ENCODE measurements at places on chromosomes 5 and 9.

DNA sequence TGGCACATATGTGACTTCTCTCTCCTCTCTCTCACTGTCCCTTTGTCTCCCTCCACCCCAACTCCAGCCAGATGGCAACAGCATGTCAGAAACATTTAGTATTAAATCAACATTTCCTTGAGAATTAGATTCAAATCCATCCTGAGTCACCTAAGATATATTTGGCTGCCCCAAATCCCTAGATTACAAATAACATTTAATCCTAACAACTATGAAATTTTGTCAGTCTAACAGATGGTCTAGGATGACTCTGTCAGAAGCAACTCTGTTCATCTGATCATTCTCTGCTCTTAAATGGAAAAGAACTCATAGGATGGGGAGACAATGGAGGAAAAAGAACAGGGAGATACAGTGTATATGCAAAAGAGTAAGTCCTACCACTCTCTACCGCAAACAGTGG lies 201.2 kb downstream of the TSSK1B start:
- DNase-seq: no peak

- DNase-seq: no peak
Observed at GRCh38 chr5:6686915-6687409, 26.3 kb upstream of the TENT4A start.

DNA sequence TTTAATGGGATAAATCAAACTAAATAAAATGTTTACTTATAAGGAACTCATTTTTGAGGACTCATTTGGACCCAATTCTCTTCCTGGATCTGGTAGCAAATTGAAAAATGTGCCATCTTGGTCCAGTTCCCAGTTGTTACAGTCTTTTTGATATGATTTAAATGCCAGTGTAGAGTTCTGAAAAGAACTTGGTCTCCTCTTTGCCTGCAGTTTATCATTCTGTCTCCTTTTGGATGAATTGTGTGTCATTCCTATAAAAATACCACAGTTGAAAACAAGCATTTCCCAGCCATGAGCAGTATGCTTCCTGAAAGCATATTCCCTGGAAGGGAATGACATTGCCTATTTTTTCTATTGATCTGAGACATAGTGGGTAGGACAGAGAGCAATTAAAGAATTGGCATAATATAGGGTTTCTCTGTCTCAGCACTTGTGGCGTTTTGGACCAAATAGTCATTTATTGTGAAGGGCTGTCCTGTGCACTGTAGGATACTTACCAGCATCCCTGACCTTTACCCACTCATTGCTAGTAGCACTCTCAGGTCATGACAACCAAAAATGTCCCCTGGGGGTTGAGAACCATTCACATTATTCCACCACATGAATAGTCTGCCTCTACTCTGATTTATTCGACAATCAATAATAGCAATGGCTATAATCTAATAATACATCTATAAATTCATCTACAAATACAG lies 181.8 kb downstream of the NXNL2 start:
- no peak for DNase-seq

DNA sequence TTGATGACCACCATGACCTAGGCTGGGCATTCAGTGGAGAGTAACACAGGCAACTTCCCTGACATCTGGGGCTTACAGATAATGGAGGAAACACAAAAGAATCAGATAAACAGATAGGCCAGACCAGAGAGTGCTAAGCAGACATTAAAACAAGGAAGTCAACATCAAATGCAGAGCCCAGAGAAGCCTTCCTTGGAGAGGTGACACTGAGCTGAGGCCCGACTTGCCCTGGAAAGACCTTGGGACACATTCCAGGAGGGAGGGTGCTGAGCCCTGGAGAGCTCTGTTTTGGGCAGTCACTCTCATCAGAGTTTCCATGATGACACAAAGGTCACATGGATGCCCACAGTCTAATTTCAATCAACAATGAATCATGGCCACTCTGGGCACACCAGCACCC lies 31.9 kb upstream of the C5orf58 start:
- DNase-seq: no peak

GRCh38 chr9:88387036-88387551 lies 1.1 kb upstream of the SPIN1 start:
- DNase-seq: peak; percentile 49

GRCh38 chr9:114938687-114939575 lies 8.5 kb upstream of the TNFSF8 start:
- no peak for DNase-seq

DNA sequence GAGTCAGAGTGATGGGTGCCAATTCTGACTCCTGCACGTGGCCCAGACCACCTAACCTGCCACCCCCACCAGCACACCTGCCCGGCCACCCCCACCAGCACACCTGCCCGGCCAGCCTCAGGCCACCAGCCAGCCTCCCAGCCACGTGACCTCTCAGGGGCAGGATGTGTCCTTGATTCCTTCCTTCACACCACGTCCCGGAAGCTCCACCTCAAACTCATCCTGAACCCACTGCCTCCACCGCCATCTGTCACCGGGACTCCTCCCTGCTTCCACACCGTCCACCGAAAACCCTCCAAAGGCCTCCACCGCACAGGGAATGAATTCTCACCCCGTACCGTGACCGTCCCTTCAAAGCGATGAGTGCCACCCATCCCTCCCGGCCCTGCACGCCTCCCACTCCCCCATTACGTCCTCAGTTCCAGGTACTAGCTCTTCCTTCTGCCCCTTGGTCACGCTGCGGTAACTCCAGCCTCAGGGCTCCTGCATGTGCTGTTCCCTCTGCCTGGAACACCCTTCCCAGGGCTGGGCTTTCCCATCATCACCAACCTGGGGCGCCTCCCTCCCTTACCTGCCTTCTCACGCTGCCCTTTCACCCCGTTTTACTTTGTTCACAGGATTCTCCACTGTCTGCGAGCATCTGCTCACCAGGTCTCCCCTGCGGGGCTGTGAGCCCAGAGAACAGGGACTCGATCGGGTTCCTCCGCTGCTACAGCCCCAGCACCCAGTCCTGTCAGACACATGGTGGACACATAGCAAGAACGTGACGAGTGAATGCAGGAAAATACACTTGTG lies 82.9 kb downstream of the ADAMTS2 start:
- DNase-seq: no peak

- DNase-seq: no peak
Observed at GRCh38 chr9:38526591-38526990, 93.8 kb downstream of the ANKRD18A start.

DNA sequence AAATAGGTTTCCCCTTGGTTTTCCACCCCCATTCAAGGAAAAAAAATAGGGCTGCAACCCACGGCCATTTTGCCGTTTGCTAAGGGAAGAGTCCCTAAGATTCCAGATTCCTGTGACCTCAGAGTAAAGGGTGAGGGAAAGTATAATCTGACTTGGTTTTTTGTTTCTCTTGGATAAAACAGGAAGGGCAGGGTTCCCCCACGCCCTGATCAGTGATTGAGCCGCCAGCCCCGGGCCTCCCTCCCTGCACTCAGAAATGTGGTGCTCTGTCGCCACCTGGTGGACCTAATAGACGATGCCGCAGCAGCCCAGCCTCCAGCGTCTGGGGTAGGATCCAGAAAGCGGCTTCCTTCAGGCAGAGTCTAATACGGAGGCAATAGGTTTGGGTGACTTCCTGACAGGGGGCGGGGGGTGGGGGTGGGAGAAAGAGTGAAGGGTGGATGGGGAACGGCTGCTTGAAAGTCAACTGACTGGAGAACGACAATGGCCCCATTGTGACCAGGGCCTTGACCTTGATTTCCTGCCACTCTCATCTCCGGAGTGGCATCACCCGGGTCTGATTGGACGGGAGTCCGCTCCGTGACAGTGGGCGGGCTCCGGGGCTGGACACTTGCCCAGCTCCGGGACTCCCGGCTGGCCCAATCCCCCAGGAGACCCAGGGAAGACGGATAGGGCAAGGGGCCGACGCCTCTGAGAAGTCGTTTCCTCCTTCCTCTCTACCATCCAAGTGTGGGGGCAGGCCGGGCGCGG lies 17.8 kb upstream of the CYSTM1 start:
- DNase-seq: peak; percentile 94

DNA sequence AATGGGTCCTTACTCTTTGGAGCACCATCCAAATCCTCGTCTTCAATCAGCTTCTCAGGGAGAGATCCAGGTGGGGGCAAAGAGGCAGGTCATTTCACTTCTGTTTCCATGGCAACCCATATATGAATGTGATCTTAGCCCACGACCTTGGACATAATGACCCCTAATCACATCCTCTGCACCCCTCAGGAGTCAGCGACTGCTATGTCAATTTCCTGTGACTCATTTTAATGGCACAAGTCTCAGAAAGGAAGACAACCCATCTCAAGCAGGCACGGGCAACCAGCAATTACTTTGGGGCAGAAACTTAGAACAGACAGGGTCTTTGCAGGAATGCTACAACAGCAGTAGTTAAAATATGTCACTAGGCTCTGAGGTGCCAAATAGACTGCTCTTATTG lies 591.2 kb downstream of the TLR4 start:
- no peak for DNase-seq

GRCh38 chr5:154791535-154791934 lies 36.4 kb downstream of the LARP1 start:
- DNase-seq: no peak

- DNase-seq: no peak
Observed at GRCh38 chr9:37752642-37753488, 740 bp upstream of the TRMT10B start.

DNA sequence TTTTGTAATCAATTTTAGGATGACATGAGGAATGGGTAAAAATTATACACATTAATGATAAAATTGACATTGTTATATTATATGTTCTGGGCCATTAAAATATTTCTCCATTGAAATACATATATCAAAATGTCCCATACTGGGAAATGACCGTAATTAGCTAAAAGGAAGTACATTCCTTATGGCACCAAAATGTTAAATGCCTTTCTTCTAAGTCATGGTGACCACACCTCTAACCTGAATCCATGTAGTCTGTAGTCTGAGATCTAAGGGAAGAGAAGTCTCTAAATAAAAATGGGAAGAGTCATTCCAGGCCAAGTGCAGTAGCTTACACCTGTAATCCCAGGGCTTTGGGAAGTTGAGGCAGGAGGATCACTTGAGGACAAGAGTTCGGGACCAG lies 10.0 kb upstream of the GDA start:
- no peak for DNase-seq

DNA sequence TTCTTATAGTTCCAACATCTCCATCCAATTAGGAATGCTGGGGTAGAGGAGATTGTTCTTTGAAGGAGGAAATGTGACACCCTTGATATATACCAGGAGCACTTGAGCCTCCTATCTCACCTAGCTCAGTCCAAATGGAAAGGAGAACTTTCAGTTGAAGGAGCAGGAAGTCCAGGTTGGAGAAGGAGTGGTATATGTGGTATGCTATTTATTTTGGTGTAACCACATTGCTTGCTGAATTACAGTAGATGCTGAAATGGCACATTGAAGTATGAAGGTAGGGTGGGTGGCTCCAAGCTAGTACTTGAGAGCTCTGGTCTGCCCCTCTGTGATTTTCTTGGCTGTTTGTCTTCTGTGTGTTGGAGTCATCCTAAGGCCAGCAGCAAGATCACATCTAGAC lies 6.1 kb downstream of the CSNK1G3 start:
- no peak for DNase-seq

DNA sequence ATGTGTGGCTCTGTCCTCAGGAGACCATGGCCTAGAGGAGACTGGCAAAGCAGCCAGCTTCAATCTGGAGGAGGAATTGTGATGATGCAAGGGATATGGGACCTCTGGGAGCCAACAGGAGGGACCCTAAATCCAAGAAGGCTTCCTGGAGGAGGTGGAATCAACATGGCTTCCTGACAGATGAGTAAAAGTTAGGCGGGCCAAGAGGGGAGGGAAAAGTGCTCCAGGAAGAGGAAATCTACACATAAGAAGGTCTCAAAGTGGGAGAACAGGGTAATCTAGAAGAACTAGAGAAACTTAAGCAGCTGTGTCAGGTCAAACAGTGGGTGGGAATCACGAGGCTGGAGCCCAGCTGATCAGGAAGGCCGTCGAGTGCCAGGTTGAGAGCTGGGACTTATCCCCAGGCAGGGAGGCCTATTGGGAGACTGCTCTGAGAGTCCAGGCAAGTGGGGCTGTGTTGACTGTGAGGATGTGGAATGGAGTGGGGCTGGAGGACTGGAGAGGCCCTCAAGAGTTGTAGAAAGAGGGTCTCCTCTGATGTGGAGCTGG lies 119.1 kb downstream of the C9orf50 start:
- DNase-seq: no peak

- no peak for DNase-seq
Observed at GRCh38 chr9:116002624-116003023, 151.0 kb upstream of the PAPPA start.

- no peak for DNase-seq
Observed at GRCh38 chr5:98785244-98785643, 11.8 kb downstream of the RGMB start.

GRCh38 chr9:33166231-33167083 lies 679 bp downstream of the B4GALT1 start:
- peak; percentile 57 for DNase-seq

GRCh38 chr5:10233505-10233904 lies 16.2 kb downstream of the ATPSCKMT start:
- DNase-seq: no peak

- no peak for DNase-seq
Observed at GRCh38 chr5:158958021-158958994, 141.4 kb downstream of the EBF1 start.

DNA sequence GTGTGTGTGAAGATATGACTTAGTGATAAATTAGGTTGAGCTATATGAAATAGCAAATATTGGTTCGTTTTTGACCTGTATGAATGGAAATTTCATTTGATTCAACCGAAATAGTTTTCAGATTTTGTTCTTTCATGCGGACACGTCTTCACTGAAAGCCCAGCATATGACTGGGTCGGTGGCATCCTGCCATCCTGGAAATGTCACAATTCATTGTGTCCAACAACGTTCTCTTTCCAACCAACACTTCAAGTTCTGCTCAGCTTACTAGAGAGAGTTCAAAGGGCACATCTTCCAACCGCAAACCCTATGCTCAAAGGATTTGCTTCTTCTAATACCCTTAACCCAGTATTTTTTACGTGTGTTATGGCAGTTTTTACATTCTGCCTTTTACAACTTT lies 252.5 kb downstream of the NTRK2 start:
- DNase-seq: no peak

DNA sequence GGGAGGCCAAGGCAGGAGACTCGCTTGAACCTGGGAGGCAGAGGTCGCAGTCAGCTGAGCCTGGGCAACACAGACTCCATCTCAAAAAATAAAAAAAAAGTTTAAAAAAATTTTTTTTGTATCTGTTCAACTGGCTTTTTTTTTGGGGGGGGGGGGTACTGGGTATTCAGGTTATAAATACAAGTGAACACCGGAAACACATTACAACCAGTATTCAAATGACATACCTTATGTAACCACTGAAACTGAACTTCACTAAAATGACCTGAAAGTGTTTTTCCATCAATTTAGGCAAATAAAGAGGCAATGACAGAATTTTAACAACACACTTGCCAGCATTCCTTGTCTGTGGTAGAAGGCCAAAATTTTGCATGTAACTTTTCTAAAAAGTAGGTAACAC lies 33.5 kb downstream of the STRBP start:
- DNase-seq: no peak
